ENCODE measurements at places on chromosomes 4 and X.

DNA sequence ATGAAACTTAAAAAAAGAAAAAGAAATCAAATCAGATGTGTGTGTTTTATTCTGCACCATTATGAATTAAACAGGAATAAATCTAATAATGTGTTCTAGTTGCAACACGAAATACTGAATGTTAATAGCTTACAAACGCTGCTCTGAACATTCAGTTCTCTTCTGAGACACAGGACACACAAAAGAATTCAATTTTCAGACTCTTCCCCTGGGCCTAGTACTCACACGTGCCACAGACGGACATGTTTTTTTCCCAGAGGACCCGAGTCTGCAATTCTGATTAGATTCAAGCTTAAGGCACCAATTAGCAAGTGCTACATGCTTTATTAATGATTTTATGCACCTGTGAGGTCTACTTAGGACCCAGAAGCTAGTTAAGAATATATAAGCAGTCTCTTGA lies 20.5 kb downstream of the C4orf54 start:
- DNase-seq, result no peak

- DNase-seq, result no peak
These were observed 163.3 kb downstream of the PTCHD1 start for GRCh38 chrX:23497919-23498318.

DNA sequence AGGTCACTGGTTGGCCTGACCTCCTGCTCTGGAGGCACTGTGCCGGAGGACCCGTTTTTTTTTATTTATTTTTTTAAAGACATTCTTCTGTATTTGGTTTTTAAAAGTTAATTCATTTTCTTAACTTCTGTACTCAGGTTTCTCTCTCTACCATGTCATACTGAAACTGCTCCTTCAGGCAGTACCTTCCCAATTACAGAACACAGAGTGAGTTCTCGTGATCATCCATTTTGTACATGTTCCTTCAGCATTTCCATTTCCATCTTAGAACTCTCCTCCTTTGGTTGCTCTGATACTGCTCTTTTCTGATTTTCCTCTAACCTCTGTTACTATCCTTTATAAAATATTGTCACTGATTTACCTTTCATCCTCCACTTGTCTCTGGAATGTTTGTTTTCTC lies 17.9 kb downstream of the UBE2K start:
- DNase-seq, result no peak

- no peak for DNase-seq
These were observed 2315.4 kb upstream of the AGA start for GRCh38 chr4:179757641-179758040.

DNA sequence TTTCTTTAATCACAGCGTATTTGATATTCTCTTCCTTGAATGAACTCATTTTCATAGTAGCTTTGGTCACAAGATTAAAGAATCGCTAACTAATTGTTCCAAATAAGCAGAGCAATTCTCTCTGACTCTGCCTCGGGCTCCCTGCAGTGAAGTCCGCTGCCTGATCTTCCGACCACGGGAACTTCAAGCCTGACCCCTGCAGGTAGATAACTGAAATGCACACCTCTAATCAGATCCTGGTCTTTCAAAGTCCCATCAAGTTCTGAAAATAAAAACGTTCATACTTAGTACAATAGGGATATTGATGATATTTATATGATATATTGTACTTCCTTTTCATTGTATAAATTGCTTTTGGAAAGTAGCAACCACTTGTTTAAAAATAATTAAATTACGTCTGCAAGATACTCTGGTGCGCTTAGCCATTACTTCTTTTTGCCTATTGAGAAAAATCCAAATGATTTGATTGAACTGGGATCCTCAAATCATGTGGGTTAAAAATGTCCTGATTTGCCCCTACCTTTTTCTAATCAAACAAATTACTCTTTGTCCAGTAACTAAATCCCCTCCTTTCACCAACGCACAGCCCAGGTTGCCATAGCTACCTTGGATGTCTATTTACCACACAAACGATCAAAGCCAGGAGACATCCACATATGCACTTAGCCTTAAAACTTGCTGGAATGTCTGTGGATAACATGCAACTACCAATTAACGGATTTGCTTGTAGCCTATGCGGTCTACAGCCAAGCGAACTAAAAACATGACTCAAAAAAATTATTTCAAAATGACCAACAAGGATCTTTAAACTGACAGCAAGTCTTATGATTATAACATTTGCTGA lies 4.2 kb downstream of the MID1 start:
- peak; percentile 6 for DNase-seq
